Naive B cell (primary cell): ENCODE measurements at places on chromosomes 4 and X.

- no peak for DNase-seq
These were observed 45.0 kb upstream of the IL13RA1 start for GRCh38 chrX:118682258-118683014.

- no peak for DNase-seq
These were observed 12.9 kb upstream of the ADH4 start for GRCh38 chr4:99156992-99157391.

DNA sequence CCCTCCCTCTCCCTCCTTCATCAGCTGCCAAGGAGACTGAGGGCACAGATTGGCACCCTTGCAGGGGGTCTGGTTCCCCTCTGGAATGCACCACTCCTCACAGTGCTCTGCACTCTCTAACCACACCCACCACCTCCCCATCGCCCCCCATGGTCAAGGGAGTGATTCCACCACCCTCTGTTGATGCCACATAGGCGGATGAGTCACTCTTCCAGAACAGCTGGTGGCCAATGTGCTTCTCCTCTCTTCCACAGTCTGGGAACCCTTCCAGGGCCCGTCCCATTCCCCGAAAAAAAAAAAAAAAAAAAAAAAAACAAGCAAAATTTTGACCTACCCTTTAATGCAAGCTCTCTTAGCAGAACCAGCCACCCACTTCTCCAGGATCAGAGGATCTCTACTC is 341.3 kb upstream of the KLF3 start:
- no peak for DNase-seq

DNA sequence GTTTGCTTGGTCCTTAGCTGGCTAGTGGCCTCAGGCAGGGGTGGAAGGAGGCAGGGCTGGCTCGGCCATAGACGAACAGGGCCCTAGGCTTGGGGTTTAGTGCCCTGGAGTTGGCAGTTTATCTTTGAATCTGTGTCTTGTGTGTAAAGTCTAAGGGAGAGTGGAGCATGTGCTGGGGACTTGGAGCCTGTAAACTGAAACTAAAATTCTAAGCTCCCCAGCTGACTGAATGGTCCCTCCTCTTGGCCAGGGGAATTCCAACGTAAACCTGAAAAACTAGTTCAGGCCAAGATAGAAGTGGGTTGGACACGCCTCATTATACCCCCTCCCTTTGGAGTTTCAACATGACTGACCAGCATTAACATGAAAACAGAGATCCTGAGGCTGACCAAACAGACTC is 46.1 kb upstream of the GPR78 start:
- no peak for DNase-seq

DNA sequence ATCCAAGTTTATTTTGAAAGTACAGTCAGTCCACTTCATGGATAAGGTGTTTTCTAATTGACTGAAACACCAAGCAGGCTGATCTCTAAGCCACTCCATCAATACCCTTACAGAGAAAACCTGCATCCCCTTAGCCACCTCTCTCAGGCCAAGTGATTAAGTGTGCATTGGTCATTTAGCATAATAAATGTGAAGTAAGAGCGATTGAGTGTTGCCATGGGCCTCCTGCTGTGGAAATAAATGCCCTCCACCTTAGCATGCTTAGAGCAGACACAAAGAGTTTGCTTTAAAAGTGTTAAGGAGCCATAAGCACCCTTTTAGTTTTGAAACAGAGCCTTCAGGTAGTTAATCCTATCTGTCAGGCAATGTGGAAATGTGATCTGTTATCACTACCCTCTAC is 386.5 kb downstream of the GPAT3 start:
- DNase-seq = no peak

GRCh38 chr4:87241336-87241735 is 20.9 kb upstream of the KLHL8 start:
- DNase-seq = no peak

DNA sequence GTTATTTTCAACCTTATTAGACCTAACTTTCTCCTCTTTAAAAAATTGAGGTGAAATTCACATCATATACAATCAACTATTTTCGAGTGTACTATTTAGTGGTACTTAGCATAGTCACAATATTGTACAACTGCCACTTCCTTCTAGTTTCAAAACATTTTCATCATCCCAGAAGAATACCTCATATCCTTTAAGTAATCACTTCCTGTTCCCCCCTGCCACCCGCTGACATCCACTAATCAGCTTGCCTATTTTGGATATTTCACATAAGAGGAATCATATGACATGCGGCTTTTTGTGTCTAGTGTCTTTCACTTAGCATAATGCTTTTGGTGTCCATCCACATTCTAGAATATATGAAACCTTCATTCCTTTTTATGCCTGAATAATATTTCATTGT is 10.0 kb upstream of the PPA2 start:
- no peak for DNase-seq

DNA sequence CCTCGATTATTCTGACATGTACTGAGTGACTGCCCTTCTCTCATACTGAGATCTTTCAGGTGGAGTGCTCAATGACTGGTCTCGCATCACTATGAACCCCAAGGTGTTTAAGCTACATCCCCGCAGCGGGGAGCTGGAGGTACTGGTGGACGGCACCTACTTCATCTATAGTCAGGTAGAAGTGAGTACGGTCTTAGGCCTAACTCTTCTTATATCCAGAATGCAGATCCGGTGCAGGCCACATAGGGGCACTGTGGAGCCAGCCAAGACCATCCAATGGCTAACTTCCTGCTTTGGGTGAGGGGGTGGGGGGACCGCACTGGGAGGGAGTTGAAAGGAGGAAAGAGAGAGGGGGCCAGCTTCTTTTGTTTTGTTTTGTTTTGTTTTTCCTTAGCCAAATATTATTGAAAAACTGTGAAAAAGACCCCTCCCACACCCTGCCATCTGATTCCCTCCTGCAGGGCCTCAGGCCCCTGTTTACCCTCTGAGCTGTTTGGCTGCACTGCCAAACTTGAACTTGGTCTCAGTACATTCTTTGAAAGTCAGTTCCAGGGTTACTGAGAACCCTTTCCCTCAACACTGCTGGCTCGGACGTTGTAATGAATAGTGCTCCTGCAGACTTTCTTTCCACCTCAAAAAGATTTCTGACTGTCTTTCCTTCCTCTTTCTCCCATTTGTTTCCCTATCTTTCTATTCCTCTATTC is 16.2 kb downstream of the AWAT2 start:
- no peak for DNase-seq

DNA sequence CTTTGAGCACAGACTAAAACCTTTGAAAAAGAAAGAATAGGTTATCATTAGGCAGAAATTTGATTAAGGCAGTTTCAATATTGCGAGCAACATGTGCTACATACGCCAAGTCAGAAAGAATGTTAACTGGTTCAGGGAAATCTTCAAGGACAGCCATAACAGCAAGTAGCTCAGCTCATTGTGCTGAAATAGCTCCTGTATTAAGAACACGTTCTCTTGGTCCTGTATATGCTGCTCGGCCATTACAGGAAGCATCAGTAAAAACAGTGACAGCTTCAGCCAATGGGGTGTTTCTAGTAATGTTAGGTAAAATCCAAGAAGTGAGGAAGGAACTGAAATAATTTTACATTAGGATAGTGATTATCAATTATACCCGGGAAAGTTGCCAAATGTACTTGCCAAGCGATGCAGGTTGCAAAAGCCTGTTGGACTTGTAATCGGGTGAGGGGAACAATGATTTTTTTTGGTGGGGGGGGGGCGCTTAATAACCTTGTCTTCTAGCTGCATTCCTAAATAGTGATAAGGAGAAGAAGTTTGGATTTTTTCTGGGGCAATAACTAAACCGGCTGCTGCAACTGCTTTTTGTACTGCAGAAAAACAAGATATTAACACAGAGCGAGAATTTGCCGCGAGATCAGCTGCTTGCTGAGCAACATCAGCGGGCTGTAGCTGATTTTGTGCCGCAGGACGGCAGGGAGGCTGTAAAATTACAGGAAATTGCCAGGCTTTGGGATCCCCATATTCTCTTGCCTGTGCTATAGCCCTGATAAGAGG is 49.4 kb upstream of the RASSF6 start:
- DNase-seq = no peak

GRCh38 chrX:150503898-150504219 is 64.6 kb upstream of the MTM1 start:
- DNase-seq = no peak

DNA sequence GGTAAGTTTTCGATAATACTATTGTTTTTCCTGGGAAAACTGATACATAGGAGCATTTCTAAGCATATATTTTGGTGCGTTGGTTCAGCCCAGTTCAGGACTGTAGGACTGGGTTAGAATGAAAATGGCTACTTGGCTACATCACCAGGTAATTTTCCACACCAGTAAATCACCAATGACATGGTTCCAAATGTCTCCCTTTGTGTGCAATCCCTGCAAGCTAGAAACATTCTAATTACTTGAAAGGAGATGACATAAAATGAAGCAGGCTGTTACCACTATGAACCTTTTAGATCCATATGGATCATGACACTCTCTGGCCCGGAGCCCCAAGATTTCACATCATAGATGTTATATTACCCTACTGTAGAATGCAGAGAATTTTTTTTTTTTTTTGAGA is 577.4 kb upstream of the FTHL17 start:
- no peak for DNase-seq

- no peak for DNase-seq
These were observed 29.0 kb upstream of the RAP1GDS1 start for GRCh38 chr4:98232202-98232601.

DNA sequence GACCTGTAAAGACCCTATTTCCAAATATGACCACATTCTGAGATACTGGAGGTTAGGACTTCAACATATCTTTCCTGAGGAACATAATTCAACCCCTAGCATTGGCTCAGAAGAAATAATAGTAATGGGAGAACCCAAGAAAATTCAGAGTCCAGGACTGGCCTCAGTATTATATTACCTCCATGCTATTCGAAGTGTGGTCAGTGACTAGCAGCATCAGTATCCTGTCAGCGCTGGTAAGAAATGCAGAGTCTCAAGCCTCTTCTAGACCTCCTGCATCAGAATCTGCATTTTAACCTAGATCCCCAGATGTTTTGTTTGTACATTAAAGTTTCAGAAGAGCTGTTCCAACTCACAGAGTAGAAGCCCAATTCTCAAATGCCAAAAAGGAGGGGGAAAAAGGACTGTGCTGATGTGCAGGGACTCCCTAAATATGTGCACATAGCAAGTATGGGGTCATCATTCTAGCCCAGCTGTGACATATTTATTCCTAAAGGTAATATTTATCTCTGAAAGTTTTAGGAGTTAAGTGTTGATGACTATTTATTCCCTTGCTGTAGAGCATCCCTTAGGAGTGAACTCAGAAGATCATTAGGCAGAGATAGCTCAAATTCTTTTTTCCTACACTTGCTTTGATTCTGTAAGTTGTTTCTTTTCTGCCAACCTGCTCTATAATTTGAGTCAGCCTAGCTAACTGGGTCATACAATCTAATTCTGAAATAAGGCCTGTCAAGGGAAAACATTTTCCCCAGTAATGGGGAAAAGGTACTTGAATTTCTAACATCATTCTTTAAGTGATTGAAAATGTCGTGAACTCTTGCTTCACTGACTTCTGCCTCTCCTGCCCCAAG is 361.9 kb downstream of the ARHGAP24 start:
- no peak for DNase-seq

DNA sequence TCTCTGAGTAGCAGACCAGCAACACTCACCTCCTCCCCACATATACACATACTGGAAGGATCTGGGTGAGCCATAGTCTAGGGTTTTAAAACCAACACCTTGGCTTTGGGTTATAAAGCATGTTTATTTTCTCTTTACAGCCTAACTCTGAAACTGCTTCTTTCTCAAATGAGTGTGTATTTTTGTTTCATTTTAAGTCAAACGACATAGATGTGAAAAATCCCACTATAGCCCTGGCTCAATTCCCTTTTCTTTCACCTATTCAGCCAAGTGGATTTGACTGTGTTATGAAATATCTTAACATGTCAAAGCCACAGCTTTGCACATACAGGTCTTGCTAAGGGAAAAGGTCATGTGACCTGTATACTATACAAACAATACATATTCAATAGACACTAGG is 13.8 kb downstream of the NEXMIF start:
- no peak for DNase-seq

DNA sequence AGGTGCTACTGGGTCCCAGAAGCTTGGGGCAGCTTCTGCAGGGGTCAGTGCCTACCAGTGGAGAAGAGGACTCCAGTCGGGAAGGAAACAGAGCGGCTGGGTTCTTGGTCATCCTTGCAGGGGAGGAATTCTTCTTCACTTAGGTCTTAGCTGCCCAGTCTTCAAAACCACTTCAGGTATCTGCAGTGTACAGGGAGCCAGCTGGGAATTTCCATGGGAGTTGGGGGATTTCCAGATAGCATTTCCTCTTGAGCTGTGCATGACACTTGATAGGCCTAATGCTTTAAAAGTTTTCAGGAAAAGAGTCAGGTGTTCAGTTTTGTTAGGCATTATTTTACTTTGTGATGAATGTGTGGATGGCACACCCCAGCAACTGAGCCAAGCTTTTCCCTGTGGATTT is 58.1 kb upstream of the ENPP6 start:
- DNase-seq = no peak

DNA sequence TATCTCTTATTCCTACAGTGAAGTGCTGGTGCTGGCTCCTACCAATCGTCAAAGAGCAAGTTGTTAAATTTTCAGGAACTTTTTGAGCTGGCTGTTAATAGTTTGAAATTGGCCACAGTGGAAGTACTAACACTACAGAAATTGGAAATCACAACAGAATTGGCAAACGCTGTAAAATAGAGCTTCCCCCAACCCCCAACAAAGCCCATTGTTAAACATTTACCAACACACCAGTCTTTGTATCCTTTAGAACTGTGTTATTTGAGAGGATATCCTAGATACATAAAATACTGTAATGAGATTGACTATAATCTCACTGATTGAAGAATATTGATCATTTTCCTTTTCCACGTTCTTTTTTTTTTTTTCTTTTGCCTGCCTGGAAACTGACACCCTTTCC is 37.4 kb downstream of the FAM241A start:
- no peak for DNase-seq

DNA sequence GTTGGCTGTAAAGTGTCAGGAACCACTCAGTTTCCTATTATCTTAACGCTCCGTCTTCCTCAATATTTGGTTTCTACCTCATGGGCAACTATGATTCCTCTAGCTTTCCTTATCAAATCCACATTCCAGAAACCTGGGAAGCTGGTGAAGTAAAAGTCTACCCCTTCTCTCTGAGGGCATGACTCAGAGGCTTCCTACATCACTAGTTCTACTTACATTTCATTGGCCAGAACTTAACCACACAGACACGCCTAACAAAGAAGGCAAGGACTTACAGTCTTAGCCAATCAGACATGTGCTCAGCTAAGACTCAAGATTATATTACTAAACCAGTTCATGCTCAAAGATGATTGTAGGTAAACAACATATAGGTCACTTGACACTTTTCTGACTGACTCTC is 30.4 kb downstream of the COX7B2 start:
- no peak for DNase-seq
